ENCODE measurements at places on chromosomes 5 and 9.

DNA sequence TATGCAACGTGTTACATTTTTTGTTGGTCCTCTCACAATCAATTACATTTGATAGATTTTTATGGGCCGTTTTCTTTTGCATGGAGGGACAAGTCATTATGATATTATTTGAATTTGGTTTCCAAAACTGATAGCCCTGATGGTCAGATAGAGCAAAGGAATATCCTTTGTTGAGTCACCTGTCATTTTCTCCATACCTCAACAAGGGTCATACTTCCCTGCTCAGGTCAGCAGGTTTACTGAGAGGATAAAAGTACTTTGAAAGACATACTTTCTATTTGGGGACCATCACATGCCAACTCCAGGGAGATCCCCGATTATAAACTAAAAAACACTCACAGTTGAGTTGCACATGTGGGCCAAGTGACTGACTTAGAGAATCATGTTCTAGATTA is 132.9 kb downstream of the SUSD1 start:
- no peak for DNase-seq

GRCh38 chr5:132501961-132502931 is 11.7 kb upstream of the IRF1 start:
- DNase-seq: no peak

GRCh38 chr9:88529496-88529895 is 5.5 kb upstream of the NXNL2 start:
- no peak for DNase-seq

DNA sequence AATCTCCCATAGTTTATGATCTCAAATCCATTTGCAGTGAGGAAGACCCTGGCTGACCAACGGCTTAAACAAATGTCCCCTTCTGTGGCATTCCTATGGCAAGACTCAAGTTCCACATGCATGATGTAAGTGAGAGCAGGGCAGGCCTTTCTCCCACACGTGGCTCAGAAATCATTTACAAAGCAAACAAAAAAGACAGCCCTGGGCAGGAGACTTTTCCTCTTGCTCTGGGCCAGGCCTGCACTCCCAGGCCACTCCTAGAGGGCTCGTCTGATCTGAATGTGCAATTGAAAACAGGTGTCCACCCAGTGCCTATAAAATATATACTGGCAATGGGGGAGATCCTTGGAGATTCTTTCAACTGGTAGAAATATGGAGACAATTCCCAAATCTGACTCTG is 123.1 kb downstream of the DMRT2 start:
- DNase-seq: no peak

GRCh38 chr5:172659909-172660628 is 19.0 kb downstream of the NEURL1B start:
- DNase-seq: no peak

DNA sequence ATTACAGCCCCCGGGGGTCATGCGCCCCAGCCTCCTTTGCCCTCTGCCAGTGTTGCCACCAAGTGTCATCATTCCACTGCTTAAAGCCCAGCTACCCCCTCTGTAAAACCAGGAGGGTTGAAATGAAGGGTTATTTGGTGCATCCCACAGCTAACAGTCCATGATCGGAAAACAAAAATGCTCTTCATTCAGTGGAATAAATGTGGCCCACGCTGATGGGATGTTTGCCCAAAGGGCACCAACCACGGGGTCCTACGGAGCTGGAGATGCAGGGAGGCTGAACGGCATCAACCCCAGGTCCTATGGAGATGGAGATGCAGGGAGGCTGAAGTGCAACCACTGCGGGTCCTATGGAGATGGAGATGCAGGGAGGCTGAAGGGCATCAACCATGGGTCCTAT is 218.5 kb upstream of the IRX1 start:
- no peak for DNase-seq

DNA sequence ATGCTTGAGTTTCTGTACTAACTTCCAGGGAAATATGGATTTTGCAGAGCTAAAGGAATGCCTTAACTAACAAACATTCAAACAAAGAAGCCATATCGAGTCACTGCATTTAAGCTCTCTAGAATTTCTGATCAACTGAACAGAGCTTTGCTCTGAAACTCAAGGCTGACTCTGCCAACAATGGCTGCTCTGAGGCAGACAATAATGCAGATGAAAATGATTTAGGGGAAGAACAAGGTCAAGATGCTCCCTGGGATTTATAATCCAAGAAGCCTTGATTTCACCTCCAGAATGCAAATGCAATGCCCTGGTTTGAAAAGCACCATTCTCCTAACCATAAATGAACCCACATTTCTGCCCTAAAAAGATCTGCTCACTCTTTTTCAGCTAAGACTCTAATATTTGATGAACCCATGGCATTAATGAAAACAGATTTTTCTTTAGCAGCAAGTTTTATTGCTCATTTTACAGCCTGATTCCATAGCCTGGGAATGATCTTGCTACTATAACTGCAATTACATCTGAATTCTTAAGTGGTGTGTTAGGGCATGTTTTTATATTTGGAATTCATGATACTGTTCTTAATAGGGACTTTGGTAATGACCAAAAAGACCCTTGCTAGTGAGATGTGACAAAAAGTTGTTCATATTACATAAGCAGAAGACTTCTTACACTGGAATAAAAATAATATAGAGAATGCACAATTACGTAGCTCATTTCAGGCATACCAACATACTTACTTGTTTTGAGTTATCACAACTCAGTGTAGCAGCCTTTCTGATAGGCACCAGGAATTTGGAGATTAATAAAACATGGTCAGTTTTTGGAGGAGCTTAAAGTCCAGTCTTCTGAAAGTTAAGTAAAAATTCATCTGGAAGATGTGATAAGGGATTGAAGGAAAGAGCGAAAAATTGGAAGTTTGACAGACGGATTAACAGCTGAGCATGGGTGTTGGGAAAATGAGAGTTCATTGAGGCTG is 169.4 kb downstream of the TRPM3 start:
- no peak for DNase-seq

- DNase-seq: no peak
Measured at GRCh38 chr5:147481874-147482705, 27.8 kb downstream of the DPYSL3 start.

DNA sequence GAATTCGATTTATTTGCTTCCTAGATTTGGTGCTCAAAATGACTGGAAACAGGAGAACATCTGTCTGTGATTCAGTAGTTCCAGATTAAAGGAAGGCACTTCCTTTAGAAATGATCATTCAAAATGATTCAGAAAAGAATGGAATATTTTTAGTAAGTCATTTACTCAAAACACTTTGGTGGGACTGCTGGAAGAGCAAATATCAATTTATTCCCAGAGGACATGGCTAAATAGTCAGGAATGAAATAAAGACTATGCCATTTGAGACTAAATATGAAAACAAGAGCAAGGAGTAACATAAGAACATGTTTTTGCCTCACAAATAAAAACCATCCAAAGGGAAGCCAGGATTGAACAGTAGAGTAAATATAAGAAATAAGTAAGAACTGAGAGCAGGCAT is 138.6 kb upstream of the RASA1 start:
- DNase-seq: no peak

DNA sequence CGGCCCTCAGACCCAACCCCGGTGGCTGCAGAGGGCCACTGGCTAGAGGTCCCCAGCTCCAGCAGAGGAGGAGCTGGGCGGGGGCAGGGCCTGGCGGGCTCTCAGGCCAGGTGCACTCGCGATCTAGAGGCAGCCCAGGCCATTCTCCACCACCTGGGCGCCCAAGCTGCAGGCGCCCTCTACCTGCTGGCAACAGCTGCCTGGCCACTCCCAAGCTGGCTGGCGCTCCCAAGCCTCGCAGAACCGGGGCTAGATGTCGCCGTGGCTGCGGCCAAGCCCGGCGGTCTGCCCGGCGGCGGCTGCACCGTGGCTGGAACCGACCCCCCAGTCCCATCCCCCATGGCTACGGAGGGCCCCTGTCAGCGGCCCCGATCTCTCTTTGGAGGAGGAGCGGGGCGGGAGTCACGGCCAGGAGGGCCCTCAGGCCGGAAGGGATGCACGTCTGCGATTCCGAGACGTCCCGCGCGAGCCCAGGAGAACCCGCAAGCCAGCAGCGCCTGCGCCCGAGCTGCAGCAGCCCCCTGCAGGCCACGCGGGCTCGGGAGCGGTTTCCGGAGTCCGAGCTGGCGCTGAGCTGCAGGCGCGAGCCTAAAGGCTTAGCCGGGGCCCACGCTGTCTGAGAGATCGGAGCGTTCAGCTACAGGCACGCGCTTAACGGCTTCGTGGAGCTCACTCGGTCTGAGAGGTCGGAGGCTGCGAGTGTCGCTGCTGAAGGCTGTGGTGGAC is 44.3 kb upstream of the BICD2 start:
- DNase-seq: peak; percentile 79

- DNase-seq: no peak
Measured at GRCh38 chr5:40374853-40375252, 304.9 kb upstream of the PTGER4 start.
